ENCODE measurements at places on chromosomes 16 and 17.

DNA sequence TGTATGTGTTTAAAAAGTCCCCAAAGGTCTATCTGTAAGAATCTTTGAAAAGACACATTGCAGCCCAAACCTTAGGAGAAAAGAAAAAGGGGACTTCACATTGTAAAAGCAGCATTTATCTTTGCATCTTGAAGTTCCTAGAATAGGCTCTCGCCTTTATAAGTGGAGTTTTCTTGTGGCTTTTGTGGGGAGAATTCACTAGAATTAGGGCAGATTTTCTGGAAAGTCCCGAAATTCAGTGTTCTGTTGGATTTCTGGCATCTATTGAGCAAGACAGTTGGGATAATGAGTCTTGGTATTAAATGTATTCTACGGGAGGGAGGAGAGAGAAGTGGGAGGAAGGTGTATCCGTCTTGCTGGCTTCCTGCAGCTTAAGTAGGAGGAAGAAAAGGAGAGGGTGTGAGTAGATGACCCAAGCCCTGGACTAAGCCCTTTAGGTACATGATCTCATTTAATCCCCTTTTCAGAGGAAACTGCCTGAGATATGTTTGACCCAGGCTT, 62.6 kb downstream of the PRKCA start:
- peak; percentile 15 for DNase-seq

- DNase-seq = no peak
Observed at GRCh38 chr17:887551-888209, 91.9 kb downstream of the NXN start.

DNA sequence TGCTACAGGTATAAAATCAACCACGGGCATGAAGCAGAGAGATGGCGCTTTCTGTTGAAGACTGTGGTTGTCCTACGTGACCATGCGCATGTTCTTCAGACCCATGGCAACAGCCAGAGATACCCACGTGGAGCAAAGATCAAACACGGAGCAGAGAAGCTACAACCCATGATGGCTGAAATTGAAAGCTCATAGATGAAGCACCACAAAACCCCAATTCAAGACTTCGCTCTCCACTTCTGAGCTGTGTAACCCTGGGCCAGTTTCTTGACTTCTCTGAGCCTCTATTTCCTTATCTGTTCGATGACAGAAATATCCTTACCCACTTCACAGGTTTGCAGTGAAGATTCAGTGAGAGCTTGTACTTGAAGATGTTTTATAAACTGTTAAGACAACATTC, 49.6 kb downstream of the C16orf95 start:
- no peak for DNase-seq

DNA sequence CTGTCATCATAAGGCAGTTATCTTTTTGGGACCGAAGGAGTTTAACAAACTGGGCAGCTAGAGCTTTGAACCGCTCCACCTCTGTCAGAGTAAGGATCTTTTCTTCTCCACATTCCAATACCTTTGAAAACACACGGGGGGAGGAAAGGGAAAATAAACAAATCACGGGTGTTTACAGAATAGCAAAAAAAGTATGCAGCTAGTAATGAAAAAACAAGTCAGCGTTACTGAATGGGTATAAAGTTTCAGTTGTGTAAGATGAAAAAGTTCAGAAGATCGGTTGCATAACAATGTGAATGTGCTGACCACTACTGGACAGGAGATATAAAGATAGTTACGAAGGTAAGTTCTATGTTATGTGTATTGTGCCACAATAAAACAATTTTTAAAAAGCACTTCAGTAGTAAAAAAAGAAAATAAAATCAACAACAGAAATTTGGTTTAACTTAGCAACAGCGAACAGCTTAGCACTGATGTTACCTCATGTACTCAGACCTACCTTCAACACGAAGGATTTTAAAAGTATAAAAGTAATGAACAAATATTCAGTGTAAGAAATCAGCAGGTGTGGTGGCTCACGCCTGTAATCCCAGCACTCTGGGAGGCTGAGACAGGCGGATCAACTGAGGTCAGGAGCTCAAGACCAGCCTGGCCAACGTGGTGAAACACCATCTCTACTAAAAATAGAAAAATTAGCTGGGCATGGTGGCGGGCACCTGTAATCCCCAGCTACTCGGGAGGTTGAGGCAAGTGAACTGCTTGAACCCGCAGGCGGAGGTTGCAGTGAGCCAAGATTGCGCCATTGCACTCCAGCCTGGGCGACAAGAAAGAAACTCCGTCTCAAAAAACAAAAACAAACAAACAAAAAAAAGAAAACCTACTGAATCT, 34.3 kb downstream of the MARF1 start:
- no peak for DNase-seq

DNA sequence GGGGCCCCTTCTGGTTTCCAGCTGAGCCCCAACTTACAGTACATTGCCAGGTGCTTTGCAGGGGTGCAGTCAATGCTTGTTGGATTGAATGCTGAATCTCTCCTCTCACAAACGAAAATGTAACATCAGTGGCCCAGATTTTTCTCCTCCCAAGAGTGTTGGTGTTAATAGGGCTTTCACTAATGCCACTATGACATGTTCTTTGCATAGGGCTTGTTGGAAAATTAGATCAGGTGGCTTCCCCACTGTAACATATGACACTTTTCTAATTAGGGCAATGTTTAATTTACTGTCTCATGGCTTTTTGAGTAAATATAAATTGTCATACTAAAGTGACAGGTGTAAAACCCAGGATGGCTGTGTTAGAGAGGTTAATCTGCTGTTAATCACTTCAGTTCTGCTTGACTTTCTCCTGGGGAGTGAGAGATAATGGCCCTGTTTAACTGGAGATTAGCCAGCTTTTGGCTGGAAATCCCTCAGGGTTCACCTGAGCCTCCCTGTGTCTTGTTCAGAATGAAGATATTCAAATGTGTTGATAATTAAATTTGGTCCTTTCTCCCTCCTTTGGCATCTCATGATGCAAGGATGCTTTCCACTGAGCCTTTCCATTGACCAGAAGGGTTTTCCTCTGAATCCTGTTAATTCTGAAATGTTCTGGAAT, 502.3 kb downstream of the RBFOX1 start:
- DNase-seq = no peak

- DNase-seq = no peak
Observed at GRCh38 chr16:2710021-2710710, 9.9 kb downstream of the PRSS27 start.

- peak; percentile 80 for DNase-seq
Observed at GRCh38 chr17:4708436-4708835, 2.0 kb upstream of the ARRB2 start.

GRCh38 chr16:89795676-89796075, 20.8 kb downstream of the FANCA start:
- no peak for DNase-seq

DNA sequence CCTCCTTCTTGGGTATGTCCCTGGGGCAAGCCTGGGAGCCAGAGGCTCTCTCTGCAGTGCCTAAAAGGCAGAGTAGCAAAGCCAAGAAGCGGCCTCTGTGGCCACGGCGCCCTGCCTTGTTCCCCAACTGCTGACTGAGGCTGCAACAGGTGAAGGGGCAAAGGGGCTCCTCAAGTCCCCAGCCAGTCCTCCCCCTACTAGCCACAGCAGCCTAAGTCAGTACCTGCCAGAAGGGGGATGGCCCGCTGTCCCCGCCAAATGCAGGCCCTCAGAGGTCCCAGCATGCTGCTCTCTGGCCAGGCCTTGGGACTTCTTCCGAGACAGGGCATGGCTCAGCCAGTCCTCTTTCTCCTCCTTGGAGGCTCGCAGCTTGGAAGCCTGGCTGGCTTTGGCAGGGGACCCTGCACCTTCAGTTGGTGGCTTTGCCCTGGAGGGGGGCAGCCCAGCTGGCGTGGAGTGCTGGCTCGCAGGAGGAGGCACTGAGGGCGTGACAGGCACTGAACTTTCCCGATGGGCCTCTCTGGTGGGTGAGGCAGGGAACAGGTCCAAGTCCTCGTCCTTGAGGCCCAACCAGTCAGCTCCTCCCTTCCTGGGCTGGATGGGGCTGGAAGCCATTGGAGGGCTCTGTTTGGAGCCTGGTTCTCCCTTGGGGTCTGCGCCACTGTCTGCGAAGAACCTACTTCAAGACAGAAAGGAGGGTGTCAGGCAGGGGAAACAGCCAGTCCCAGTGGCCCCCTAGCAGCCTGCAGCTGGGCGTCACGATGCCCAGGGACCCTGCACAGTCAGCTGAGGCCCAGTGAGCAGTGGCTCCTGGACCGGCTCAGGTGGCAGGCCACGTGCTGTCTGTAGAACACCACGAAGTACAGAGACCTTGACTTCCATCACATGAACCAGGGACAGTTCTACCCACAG, 17.6 kb downstream of the FBF1 start:
- no peak for DNase-seq

GRCh38 chr17:50627782-50628601, 6.7 kb upstream of the ABCC3 start:
- DNase-seq = no peak

DNA sequence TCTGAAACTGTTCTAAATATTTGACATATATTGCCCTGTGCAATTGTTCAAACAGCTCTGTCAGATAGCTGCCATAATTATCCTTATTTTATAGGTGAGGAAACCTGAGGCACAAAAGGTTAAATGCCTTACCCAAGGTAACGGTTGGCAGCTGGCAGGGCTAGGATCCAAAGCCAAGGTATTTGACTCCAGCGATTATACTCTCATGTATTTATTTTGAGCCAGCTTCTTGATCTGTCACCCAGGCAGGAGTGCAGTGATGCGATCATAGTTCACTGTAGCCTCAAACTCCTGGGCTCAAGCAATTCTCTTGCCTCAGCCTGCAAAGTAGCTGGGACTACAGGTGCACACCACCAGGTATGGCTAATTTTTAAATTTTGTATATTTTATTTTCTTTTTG, 7.2 kb downstream of the ENO3 start:
- DNase-seq = no peak

- no peak for DNase-seq
Observed at GRCh38 chr17:63475491-63476412, 1.1 kb upstream of the ACE start.

- DNase-seq = no peak
Observed at GRCh38 chr17:77145612-77146245, 5.0 kb downstream of the SEC14L1 start.

- DNase-seq = no peak
Observed at GRCh38 chr17:57665128-57665527, 80.0 kb downstream of the CCDC182 start.

- peak; percentile 57 for DNase-seq
Observed at GRCh38 chr17:37527249-37527851, 37.7 kb downstream of the DUSP14 start.

GRCh38 chr17:49180303-49180702, 30.1 kb downstream of the GNGT2 start:
- DNase-seq = peak; percentile 71

DNA sequence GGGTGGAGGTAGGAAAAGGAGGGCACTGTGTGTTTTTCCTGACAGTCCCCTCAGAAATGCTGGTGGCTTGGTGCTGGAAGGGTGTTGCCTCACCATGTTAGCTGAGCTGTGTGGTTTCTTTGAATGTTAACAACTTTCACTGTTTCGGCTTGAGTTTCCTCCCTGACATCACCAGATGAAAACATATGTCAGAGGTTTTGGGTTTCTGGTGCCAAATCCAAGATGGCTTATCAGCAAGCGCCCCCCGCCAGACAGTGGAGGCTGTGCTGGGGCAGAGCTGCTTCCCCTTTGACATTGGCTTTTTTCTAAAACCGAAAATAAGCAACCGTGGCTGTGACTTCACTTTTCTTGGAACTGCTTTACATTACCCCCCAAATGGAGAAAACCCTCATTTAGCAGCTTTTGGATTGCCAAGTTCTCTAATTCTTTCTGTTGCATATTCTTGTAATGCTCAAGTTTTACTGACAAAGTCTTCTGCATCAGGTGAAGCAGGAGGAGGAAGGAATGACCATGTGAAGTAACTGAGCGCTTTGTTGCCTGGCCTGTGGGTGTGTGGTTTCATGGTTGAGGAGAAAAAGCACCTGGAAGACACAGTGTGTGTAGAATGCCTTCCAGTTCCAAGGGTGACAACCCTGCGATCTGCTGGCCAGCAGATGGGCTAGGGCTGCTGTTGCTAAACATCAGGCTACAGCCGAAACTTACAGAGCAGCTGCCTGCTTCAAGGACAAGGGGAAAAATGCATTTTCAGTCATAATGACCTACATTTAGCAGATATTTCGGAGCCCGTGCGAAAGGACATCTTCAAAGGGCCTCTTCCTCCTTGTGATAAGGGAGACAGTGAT, 9.7 kb downstream of the RMI2 start:
- DNase-seq = peak; percentile 74

- no peak for DNase-seq
Observed at GRCh38 chr17:44207743-44208142, 8.1 kb upstream of the ATXN7L3 start.

Data from CD4-positive, alpha-beta T cell treated with Interleukin-10 for 1 hour (primary cell).